ENCODE measurements at places on chromosomes 5 and 9.

- DNase-seq: no peak
These were observed 6.0 kb downstream of the RALGDS start for GRCh38 chr9:133114886-133115603.

DNA sequence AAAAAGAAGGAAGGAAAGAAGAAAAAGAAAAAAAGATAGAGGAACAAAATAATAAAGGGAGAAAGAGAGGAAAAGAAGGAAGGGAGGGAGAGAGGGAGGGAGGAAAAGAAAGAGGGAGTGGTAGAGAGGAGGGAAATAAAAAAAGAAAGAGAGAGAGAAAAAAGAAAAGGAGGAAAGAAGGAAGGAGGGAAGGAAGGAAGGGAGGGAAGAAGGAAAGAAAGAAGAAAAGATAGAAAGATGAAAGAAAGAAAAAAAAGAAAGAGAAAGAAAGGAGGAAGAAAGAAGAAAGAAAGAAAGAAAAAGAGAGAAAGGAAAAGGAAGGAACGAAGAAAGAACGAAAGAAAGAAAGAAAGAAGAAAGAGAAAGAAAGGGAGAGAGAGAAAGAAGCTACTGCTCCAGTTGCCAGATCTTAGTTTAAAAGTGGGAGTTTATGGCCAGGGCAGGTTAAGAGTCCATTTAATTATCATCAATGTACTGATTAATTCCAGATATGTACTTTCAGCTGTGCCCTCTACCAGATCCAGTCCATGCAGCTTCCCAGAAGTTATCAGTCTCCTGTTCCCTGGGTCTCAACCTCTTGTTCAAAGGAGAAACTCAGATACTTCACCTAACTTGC, 1378.5 kb upstream of the NUDT12 start:
- DNase-seq: no peak

- DNase-seq: no peak
These were observed 125.8 kb upstream of the ZNF366 start for GRCh38 chr5:72633041-72633445.

GRCh38 chr9:136939996-136940525, 4.5 kb downstream of the FBXW5 start:
- DNase-seq: no peak

GRCh38 chr9:22976454-22976853, 529.8 kb downstream of the DMRTA1 start:
- peak; percentile 40 for DNase-seq

- no peak for DNase-seq
These were observed 200.4 kb downstream of the MAST4 start for GRCh38 chr5:66796305-66797292.

DNA sequence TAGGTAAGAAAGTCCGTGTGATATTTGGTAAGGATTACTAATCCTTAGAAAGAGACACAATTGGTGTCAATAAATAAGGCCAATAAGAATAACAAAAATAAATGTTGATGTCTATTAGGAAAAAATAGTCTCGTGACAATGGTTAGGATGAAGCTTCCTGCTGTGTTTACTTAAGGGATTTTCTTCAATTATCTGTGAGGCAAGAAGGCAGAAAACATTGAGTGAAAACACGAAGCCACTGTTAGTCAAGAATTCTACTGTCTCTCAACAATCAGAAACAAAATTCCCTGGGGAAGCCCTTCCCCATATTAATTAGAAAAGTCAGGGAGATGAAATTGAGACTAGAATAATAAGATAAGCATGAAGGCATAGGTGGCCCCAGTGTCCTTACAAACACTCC, 149.0 kb downstream of the SYK start:
- DNase-seq: no peak

DNA sequence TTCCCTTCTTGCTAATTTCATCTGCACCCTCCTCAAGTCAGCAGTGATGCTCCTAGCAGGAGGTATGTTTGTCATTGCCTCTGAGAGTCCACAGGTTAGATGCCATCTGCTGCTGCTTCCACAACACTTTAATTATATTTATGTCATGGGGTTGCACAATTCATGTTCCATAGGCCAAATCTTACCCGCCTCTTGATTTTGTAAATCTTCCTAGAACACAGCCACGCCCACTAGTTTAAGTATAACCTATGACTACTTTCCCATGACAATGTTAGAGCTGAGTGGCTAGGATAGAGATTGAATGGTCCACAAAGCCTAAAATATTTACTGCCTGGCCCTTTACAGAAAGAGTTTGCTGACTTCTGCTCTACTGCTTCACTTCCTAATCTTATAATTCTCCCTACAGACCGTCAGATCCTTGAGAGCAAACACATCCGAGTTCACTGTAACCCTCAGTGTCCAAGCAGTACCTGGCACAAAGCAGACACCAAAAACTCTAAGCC, 21.1 kb downstream of the LIFR start:
- no peak for DNase-seq

DNA sequence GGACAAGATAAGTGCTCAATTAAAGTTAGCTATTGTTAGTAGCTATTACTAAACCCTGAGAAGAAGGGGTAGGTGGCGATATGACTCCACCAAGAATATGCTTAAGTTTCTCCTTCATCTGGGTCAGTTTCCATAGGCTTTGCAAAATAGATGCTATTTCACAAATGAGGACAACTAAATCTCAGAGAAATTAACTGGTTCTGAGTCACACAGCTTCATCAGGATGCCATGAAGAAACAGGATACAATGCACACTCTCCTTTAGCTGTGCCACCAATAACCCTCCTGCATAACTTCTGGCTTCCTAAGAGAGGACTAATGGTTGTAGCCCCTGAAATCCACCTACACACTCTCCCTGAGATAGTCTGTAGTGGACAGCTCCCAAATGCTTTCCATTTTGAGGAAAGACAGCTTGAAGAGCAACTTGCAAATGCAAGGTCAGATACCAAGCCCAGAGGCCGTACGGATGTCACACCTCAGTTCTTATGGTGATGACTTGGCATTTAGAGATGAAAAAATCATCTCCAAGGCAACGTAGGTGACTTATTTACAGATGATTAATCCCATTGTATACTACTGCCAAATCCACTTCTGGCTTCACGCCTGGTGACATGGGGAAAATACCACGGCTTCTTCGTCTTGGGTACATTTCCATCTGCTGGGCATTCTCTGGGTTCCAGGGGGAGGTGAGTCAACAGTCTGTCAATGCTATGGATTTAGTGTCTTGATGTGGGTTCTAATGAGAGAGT, 251.4 kb upstream of the IL12B start:
- peak; percentile 50 for DNase-seq

DNA sequence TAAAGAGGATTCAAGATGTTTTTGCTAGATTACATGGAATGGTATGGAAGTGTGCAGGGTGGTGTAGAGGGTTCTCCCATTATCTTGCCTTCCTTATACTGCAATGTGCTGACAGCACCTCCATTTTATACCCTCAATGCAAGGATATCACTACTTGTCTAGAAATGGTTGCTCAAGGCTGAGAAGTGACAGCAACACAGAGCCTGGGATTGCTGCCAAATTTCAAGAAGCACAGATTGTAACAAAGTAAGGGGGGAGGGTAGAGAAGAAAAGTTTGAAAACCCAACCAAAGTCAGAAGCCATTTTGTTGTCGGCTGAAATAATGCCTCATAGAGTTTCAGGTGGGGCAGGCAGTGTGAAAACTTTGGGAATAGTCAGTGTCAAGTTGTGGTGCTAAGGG, 29.8 kb downstream of the PCDHAC2 start:
- no peak for DNase-seq

- no peak for DNase-seq
These were observed 208.6 kb upstream of the RGMB start for GRCh38 chr5:98564836-98565235.

DNA sequence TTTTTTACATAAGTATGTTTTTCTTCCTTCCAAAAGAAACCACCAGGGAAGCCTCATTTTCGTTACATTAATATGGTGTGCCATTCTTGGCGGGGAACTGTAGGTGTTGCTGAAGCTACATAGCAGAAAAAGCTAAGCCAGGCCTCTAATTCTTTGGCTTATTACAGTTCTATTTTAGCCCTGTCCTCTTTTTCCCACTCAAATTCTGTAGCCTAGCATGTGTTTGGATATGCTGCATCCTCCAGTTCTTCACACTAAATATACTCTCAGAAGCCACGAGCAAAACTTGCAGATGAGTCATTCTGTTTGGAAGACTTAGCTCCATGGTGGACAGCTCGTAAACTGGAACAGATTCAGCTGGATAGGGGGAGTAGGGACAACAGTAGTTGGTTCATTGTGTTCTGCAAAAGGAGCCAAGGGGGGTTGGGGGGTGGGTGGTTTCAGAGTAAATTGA, 369.4 kb downstream of the TMEM161B start:
- no peak for DNase-seq

Data from stromal cell of bone marrow (primary cell).